ENCODE measurements at places on chromosomes 16 and 17.

DNA sequence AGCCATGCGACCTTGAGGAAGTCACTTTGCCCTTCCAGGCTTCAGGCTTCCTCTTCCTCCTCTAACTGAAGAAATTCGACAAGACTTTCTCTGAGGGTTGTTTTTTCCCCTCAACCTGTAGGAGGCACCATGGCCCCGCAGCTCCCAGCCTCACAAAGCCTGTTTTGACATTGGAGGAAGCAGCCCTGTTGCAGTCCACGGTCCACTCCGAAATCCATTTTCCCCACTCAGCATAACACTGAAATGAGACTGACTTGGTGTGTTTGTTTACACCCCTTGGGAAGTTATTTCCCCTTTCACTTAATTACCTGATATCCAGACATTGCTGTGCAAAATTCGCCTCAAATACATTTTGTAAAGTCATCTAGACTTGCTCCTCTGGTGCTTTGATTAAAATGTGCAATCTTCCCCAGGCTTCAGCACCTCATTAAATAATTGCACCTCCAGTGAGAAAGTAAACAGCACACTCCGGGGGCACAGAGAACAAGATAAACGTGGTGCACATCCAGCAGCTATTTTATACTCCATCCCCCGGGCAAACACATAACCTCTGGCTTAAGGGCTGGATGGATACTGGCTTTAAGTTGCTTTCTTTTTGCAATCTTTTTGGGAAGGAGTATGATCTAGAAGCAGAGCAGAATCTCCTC, 41.4 kb upstream of the PIRT start:
- DNase-seq, result no peak

DNA sequence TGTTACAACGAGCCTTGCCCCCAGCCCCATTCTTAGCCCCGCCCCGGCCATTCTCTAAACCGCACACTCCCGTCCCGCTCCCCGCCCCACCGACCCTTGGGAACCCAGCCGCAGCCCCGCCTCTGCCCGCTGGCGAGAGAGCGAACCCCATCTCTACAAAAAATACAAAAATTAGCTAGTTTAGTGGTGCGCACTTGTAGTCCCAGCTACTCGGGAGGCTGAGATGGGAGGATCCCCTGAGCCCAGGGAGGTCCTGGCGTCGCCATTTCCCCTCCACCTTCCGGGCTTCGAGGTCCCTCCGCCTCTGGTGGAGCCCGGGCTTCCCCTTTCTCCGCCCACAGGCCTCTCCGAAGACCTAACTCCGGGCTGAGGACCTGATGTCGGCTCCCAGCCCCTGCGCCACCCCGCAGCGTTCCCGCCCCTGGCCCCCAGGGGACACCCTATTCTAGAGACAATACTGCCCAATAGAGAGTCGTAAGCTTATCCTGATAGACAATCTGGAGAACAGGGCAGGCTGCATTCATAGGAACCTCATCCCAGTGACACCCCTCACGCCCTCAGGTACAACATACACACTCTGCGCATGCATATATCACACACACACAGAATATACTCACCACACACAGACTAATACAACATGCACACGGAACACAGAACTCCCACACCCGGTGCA, 480 bp upstream of the PROCA1 start:
- peak; percentile 75 for DNase-seq

DNA sequence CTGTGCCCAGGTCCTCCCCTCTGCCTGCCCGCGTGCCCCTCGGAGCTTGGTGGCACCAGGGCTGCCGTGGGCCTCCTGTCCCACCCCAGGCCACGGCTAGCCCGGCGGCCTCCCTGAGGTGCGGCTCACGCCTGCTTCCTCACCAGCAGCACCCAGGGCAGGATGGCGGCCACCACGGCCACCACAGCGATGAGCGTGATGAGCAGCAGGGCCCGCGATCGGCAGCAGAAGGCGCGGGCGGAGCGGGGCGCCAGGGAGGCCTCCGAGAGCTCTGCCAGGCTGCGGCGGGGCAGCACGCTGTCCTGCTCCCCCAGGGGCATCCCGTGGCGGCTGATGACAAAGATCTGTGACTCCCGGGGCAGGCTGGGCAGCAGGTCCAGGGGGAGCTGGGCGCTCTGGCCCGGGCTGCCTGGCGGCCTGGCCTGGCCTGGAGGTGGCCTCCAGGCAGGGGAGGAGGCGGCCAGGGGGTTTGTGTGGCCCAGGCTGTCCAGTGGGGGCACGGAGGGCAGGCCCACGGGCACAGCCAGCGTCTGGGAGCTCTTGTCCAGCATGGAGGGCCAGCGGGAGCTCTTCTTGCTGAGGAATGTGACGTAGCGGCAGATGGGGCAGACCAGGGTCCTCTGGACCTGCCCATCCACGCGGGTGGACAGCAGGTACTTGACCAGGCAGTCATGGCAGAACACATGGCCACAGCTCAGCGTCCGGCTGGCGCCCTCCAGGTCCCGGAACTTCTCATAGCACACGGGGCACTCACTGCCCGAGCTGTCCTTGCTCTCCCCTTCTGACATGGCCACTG, 4.8 kb downstream of the RNF222 start:
- no peak for DNase-seq

DNA sequence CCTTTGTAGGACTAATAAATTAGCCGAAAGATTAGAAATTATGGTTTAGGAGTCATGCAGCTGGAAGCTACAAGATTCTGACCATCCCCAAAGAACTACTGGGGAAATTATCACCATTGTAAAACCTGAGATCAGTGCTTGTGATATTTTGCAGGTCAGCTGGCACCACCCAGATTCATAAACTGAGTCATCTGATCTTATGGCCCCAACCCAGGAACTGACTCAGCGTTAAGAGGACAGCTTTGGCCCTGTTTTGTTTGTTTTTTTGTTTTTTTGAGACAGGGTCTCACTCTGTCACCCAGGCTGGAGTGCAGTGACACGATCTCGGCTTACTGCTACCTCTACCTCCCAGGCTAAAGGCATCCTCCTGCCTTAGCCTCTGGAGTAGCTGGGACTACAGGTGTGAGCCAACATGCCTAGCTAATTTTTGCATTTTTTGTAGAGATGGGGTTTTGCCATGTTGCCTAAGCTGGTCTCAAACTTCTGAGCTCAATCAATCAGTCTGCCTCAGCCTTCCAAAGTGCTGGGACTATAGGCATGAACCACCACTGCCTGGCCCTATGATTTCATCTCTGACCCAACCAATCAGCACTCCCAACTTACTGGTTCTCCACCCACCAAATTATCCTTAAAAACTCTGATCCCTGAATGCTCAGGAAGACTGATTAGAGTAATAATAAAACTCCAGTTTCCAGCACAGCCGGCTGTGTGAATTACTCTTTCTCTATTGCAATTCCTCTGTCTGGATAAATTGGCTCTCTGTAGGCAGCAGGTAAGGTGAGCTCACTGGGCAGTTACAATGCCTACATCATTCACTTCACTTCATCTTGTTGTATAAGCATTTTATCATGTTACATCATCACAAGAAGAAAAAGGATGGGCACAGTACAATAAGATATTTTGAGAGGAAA, 79.4 kb upstream of the KSR1 start:
- DNase-seq, result no peak

- DNase-seq, result no peak
Observed at GRCh38 chr16:81128726-81129524, 32.7 kb upstream of the GCSH start.

DNA sequence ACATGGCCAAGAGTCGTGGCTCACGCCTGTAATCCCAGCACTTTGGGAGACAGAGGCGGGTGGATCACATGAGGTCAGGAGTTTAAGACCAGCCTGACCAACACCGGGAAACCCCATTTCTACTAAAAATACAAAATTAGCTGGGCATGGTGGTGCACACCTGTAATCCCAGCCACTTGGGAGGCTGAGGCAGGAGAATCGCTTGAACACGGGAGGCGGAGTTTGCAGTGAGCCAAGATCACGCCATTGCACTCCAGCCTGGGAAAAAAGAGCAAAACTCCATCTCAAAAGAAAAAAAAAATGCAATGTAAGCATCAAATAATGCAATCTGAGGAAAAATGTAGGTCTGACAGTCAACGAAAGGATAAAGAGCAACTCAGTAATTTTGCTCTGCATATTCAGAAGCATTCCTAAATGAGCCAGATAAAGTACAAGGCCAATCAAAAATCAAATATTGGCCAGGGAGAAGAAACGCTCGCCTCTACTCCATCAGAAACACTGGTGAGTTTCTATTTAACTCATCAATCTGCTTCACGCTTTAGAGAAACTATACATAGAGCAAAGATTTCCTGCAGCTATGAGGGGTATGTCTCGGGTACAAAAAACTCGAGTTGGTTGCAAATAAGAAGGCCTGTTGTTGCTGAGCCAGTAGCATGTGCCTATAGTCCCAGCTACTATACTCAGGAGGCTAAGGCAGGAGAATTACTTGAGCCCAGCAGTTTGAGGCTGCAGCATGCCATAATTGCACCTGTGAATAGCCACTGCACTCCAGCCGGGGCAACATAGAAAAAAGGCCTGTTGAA, 3.7 kb downstream of the TXNDC11 start:
- no peak for DNase-seq

GRCh38 chr16:68470461-68471150, 22.3 kb upstream of the SMPD3 start:
- DNase-seq, result peak; percentile 79

- DNase-seq, result no peak
Observed at GRCh38 chr17:80963812-80964543, 27.7 kb upstream of the CHMP6 start.

- no peak for DNase-seq
Observed at GRCh38 chr16:12186774-12187335, 210.3 kb downstream of the SNX29 start.

- no peak for DNase-seq
Observed at GRCh38 chr17:56624912-56625311, 31.4 kb downstream of the NOG start.

DNA sequence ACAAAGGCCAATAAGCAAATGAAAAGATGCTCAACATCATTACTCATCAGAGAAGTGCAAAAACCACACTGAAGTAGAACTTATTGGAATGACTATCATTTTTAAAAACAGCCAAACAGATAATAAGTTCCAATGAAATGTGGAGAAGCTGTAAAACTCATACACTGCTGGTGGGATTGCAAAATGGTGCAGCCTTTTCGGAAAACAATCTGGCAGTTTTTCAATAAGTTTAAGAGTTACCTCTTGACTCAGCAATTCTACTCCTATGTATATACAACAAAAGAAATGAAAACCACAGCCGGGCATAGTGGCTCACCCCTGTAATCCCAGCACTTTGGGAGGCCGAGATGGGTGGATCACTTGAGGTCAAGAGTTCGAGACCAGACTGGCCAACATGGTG, 49.3 kb downstream of the AKAP10 start:
- DNase-seq, result no peak

- DNase-seq, result no peak
Observed at GRCh38 chr17:16977932-16978331, 6.0 kb upstream of the TNFRSF13B start.

- no peak for DNase-seq
Observed at GRCh38 chr16:57830890-57831484, 28.7 kb upstream of the KIFC3 start.

DNA sequence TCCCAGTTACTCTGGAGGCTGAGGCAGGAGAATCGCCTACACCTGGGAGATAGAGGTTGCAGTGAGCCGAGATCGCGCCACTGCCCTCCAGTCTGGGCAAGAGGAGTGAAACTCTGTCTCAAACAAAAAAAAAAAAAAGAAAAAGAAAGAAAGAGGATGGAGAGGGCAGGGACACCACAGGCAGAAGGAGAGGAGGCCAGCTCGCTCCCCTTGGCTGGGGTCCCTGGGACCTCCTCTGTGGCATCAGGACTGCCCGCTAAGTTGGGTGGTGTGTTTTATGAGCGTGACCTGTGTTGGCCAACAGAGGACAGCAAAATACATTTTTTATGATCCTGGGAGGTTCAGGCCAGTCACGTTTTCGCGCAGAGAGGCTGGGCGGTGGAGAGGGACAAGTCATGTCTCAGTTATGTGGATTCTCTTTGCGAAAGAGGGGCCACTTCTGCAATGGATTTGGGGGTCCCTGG, 229.6 kb downstream of the MRTFB start:
- peak; percentile 53 for DNase-seq

DNA sequence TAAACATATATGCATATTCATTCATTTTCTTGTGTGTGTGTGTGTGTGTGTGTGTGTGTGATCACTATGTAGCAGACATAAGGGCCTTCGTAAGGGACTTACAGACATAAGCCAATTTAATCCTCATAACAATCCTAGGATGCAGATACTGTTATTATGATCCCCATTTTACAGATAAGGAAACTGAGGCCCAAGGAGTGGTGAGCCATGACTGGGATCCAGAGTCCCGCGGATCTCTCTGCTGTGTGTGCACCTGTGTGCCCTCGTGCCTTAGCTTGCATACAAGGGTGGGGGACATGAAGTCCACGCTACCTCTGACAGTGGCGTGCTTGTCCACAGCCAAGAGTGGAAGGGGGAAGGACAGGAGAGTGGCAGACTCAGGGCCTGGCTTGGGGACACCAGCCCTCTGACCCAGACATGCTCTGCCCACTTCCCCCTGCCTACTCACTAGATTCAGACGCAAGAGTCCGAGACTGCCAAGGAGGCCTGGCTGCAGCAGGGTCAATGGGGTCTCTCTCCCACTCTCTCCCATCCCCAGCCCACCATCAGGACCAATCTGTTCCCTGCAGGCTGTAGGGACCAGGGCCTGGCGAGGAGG, 9.8 kb upstream of the SMTNL2 start:
- no peak for DNase-seq

GRCh38 chr16:24626256-24626655, 86.9 kb downstream of the RBBP6 start:
- DNase-seq, result no peak

DNA sequence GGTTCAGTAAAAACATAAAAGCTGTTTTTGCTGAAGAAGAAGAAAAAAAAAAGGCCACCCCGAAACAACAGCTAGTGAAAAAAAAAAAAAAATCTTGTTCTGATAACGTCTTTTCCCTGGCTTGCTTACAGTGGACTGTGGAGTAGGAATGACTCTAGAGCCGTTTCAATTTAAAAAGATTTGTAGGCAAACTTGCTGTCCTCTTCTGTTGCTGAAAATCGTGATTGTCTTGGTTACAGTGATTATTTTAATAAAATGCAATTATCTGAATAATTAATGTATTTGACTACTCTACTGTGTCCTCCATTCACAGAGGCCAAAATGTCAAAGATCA, 190.6 kb upstream of the TBX2 start:
- no peak for DNase-seq

- DNase-seq, result no peak
Observed at GRCh38 chr16:69928856-69929400, 22.2 kb upstream of the CLEC18A start.

GRCh38 chr17:40337351-40337750, 27.2 kb downstream of the GJD3 start:
- DNase-seq, result no peak

GRCh38 chr17:79581324-79581932, 29.4 kb downstream of the RBFOX3 start:
- no peak for DNase-seq

- no peak for DNase-seq
Observed at GRCh38 chr17:47878203-47879027, 17.6 kb upstream of the SP2 start.

GRCh38 chr17:80356231-80356856, 58.6 kb upstream of the ENDOV start:
- DNase-seq, result no peak

DNA sequence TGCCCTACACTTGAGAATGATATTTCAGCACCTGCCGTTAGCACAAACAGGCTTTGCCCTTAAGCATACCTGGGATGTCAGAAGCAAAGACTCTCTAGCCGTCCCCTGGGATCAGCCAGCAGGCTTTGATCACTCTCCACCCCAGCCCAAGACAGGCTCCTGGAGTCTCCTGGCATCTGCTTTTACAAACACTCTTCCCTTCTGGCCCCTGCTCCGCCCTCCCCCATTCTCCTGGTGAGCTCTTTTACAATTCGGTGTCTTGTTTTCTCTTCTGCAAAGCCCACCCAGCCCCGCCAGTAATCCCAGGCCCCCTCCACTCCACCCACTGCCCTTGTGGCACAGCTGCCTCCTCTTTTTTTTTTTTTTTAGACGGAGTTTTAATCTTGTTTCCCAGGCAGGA, 50.4 kb downstream of the KATNIP start:
- no peak for DNase-seq
